WTC11 (cell line): ENCODE measurements at places on chromosomes 7 and 10.

GRCh38 chr7:33841705-33842129, 63.6 kb upstream of the BMPER start:
- no peak for DNase-seq

- DNase-seq = no peak
Observed at GRCh38 chr7:22438994-22439393, 61.0 kb downstream of the STEAP1B start.

- no peak for DNase-seq
Observed at GRCh38 chr7:27965650-27966049, 214.9 kb downstream of the JAZF1 start.

DNA sequence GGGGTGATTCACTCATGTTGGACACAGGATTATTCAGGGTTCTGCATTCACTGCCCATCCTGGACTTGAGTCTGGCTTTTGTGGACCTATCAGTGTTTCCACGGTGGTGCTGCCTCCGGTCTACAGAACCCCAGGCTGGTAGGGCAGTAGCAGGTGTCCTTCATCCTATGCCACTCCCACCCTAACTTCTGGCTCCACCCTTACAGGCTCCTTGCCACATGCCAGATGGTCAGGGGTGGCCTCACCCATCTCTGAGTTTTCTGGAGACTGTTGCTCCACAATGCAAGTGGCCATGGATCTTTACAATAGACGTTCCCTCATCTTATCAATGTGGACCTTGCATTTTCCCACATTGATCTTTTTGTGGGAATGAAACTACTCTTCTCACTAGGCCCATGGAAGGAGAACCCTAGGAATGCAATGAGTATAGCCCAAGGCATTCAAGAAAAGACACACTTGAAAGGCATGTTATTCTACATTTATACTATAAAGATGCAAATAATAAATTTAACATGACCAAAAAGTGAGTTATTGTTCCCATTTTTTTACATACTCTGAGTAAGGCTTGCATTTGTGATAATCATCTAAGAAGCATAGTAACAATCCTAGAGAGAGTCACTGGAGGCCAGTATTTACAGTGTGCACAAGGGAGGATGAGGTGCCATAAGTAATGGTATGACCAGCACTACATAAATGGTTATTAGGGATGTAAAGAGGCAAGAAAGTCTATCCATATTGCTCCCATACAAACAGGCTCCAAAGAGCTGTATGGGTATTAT, 57.4 kb upstream of the ADO start:
- DNase-seq = no peak

GRCh38 chr10:28678687-28679457, 1.6 kb downstream of the BAMBI start:
- DNase-seq = no peak

- DNase-seq = no peak
Observed at GRCh38 chr7:20998309-20998708, 211.6 kb upstream of the SP8 start.

GRCh38 chr7:33201821-33202220, 72.5 kb downstream of the BBS9 start:
- DNase-seq = no peak

- DNase-seq = no peak
Observed at GRCh38 chr7:107173191-107173590, 4.4 kb downstream of the HBP1 start.

GRCh38 chr10:112421731-112422130, 25.0 kb downstream of the ZDHHC6 start:
- DNase-seq = no peak

GRCh38 chr7:66211429-66211828, 6.3 kb downstream of the TPST1 start:
- DNase-seq = no peak

GRCh38 chr7:7861211-7861633, 107.4 kb upstream of the GLCCI1 start:
- DNase-seq = no peak

- no peak for DNase-seq
Observed at GRCh38 chr10:2631557-2632205, 435.7 kb upstream of the PFKP start.

GRCh38 chr10:83760142-83760541, 379.2 kb upstream of the GHITM start:
- DNase-seq = no peak

GRCh38 chr10:112248584-112249295, 34.5 kb upstream of the TECTB start:
- no peak for DNase-seq

DNA sequence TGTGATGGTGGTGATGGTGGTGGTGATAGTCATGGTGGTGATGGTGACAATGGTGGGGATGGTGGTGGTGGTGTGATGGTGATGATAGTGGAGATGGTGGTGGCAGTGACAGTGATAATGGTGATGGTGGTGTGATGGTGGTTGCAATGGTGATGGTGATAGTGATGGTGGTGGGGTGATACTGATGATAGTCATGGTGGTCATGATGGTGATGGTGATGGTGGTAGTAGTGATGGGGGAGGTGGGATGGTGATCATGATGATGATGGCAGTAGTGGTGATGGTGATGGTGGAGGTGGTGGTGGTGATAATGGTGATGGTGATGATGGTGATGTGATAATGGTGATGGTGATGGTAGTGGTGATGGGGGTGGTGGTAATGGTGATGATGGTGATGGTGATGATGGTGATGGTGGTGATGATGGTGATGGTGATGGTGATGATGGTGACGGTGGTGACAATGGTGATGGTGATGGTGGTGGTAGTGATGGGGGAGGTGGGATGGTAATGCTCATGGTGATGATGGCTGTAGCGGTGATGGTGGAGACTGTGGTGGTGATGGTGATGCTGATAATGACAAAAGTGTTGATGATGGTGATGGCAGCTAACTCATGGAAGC, 4.7 kb upstream of the PWWP2B start:
- no peak for DNase-seq

DNA sequence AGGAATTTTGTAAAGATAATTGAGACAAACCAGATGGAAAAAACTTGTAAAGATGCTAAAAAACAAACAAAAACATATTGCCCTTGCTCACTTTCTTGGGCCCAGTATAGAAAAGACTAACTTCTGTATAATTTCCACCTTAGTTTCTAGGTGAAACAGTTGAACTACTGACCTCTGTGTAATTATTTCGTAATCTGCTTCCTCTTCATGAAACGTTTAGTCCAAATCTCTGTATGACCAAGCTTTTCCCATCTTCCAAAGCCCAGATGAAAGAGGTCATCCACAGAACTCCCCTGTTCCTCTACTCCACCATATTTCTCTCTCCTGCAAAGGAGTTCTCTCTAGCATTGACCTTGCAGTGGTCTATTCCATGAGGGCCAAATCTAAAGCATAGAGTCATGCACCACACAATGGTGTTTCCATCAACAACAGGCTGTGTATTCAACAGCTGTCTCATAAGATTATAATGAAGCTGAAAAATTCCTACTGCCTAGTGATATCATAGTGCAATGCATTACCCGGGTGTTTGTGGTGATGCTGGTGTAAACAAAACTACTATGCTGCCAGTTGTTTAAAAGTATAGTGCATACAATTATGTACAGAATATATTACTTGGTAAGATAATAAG, 647.6 kb downstream of the TNS3 start:
- DNase-seq = no peak

- DNase-seq = no peak
Observed at GRCh38 chr10:88194041-88194887, 330.8 kb downstream of the PTEN start.

DNA sequence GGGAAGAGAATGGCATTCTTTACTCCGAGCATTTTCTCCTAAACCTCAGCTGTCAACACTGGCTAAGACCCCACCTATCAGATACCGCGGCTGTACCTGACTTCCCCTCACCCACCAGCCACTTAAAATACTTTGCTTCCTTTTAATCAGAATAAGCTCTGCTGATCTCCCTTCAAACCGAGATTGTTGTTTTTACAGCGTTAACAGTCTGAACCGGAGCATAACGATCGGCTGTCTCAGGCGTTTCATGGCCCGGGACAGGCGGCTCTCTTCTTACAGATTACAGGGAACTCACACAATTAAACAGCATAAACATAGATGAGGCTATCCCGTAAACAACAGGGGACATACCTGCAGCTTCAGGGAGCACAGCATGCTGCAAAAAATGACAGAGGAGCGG, 174.3 kb upstream of the RNF32 start:
- no peak for DNase-seq

GRCh38 chr7:137933270-137934017, 68.4 kb downstream of the CREB3L2 start:
- DNase-seq = no peak

DNA sequence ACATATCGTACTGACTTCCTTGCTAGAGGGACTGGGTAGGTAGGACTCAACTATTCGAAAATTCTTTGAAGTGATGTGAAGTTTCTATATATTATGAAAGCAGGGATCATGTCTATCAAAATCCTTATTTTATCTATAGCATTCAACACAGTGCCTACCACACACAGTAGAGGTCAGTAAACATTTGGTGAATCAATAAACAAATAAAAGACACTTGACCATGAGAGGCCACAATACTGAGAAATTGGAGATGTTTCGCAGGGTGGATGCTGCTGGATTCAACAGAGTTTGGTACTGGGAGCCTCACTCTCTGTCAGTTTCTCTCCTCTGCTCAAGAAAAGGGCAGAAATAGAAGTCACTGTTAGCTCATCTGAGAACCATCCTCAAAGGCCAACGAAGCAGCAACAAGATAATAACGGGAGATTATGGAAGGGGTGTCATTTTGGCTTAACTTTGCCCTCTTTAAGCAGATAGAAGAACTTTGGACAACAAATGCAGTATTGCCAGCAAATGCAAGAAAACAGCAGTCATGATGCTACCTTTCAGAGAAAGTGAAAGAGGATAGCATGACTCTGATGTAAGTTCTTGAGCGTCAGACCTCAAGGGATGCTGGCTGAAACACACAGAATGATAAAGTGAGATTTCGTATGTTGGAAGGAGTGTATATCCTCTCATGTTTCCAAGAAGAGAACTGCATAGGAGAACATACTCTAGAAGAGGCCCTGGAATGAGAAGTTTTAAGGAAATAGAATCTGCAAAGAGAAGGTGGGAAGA, 107.6 kb downstream of the SEMA3E start:
- no peak for DNase-seq

DNA sequence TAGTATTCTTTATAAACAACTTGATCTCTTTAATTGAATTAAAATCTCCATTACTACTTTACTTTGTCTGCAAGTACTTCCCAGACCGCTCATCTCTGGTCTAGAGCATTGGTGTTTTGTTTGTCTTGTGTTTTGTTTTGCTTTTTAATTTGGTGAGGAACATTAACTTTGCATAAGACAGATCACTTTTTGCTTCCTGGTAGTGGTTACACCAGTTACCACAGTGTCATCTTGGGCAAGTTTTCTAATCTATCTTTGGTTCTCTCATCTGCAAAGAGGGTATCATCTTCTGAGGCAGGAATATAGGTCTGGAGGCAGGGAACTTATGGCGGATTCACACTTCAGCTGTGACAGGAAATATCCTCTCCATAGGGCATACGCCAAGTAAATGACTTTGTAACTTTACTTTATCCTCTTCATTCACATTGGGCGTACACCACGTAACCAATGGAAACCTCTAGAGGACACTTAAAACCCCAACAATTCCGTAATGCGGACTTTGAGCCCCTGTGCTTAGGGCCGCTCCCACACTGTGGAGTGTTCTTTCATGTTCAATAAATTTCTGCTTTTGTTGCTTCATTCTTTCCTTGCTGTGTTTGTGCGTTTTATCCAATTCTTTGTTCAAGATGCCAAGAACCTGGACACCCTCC, 83.2 kb upstream of the JAZF1 start:
- no peak for DNase-seq

GRCh38 chr10:29740981-29741545, 106.3 kb upstream of the SVIL start:
- DNase-seq = no peak

DNA sequence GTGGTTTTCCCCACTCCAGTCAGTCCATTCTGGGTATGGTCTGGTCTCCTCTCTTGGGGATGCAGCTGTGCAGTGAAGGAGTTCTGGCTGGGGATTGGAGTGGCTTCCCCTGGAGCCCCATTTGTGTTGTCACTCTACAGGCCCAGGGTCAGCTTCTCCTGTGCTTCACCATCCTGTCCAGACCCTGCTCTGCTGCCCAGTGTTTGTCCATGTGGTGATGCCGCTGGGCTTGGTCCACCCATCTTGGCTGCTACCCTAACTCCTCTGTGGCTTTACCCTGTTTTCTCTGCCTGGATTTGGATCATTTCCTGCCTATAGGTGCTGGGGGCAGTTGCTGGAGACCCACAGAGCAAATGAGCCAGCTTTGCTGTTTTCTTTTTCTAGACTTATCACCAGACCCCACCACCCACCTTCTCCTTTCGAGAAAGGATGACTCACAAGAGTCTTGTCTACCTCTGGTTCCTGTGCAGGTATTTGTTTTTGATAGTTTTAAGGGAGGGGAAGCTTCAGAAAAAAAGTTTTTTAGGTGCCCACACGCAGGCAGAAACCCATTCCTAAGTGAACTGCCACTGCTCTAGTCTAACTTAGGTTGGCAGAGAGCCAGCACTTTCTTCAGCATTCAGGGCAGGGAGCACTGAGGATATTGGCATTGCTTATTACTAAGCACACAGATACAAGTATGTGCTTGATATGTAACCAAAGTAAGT, 8.5 kb downstream of the ZDHHC16 start:
- DNase-seq = no peak

DNA sequence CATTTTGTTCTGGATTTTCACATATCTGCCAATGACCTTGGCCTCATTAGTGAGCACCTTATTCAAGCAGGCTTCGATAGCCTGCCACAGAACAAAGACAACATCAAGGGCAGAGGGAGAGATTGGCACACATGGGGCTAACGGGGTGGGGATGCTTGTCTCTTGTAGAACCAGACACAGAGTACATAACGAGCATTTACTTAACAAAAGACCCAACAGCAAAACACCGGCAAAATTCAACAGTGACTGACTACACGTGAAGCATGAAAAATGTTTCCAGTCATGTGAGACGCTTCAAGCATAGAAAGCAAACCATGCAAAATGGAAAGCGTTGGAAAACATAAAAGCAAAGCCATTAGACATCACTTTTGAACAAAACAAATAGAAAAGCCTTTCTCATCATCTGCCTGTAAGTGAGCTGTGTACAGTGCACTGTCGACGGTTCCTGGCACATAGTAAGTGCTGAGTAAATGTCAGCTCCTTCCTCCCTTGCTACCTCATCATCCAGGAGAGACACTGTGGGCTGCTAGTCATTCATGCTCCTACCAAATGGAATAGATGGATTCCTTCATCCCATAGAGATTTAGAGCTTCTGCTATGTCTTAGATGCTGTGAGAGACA, 134.4 kb upstream of the AGK start:
- DNase-seq = no peak
